ENCODE measurements at places on chromosomes 6 and 20. TPM values are rescaled to one million over a fixed set of nuclear protein-coding genes. Genes with fewer than 3 reads are reported as not detected.
A peak's percentile ranks its signal among the peaks of the same experiment; 100 is the strongest.

PLCB1 gene
- total RNA-seq: 3.6 TPM

EPHA7 gene
- total RNA-seq: not detected

NKX2-4 gene
- total RNA-seq: not detected

SCUBE3 gene
- not detected for total RNA-seq

DNA sequence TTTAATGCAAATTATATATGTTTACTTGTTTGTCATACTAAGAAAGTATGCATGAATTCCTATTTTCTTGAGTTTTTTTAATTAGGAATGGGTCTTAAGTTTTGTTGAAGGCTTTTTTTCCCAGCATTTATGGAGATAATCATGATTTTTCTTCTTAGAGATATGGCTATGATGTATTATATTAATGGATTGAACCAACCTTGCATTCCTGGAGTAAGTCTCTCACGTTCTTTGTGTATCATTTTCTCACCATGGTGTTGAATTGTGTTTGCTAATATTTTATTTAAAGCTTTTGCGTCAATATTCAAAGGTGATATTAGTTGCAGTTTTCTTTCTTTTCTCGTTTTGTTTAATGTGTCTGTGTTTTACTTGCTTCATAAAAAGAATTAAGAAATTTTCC is 48.4 kb upstream of the SLC35D3 start:
- no peaks in the 10 kb centered on the region for H3K27me3 ChIP-seq
- no peak for DNase-seq
- no peak overlapping the region for H3K27ac ChIP-seq
- peaks cover 42% of the 10 kb centered on the region for H3K36me3 ChIP-seq
- H3K4me3 ChIP-seq: no peak overlapping the region
- H3K4me1 ChIP-seq: no peaks in the 10 kb centered on the region

DNA sequence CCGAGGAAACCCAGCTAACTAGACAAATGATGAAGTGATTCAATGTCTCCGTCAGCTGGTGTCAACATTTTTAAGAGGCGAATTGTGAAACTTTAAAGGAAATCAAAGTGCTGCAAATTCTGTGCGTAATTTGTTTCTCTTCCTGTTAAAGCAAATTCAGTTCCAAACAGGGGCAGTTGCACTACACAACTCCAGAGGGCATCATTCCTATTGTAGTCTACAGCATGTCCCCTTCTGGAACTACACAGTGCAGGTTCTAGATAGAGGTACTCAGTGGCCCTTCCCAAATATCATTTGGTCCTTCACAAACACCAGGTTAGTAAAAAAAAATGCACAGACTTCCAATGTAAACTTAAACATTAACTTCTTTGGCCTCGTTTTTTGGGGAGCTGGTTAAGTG is 38.3 kb upstream of the SMLR1 start:
- peaks cover 7% of the 10 kb centered on the region for H3K4me1 ChIP-seq
- no peak overlapping the region for H3K4me3 ChIP-seq
- DNase-seq: no peak
- no peak overlapping the region for H3K27ac ChIP-seq
- no peaks in the 10 kb centered on the region for H3K36me3 ChIP-seq

GRCh38 chr6:4804095-4804494 is 27.9 kb downstream of the CDYL start:
- no peak overlapping the region for H3K4me3 ChIP-seq
- no peak overlapping the region for H3K27ac ChIP-seq
- peaks cover 25% of the 10 kb centered on the region for H3K36me3 ChIP-seq
- H3K27me3 ChIP-seq: no peaks in the 10 kb centered on the region

DNA sequence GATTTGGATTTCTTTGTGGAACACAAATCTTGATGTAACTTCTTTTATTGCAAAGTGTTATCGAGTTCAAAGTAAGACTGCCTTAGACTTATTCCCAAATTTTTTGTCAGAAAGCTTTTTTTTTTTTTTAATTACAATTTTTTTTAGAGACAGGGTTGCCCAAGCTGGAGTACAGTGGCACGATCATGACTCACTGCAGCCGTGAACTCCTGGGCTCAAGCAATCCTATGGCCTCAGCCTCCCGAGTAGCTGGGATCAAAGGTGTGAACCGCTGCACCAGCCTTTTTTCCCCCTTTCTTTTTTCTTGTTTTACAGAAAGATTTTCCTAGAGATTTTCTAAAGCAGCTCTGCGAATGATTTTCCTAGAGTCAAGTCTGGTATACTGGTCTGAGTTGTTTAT is 2.8 kb downstream of the RIOK1 start:
- no peaks in the 10 kb centered on the region for H3K27me3 ChIP-seq
- H3K27ac ChIP-seq: peak overlapping the region; percentile 20
- H3K4me1 ChIP-seq: peaks cover 42% of the 10 kb centered on the region
- no peak for DNase-seq
- peaks cover 45% of the 10 kb centered on the region for H3K36me3 ChIP-seq

Measured in activated CD8-positive, alpha-beta T cell treated with anti-CD3 and anti-CD28 coated beads for 36 hours (primary cell).